ENCODE measurements at places on chromosomes 7 and 10. TPM values are rescaled to one million over a fixed set of nuclear protein-coding genes. Genes with fewer than 3 reads are reported as not detected.

GRCh38 chr10:90849956-90850749, 7.7 kb downstream of the HTR7 start:
- no peak overlapping the region for H3K27ac ChIP-seq
- no peaks in the 10 kb centered on the region for H3K36me3 ChIP-seq
- H3K27me3 ChIP-seq, result peaks cover 10% of the 10 kb centered on the region
- DNase-seq, result no peak

DNA sequence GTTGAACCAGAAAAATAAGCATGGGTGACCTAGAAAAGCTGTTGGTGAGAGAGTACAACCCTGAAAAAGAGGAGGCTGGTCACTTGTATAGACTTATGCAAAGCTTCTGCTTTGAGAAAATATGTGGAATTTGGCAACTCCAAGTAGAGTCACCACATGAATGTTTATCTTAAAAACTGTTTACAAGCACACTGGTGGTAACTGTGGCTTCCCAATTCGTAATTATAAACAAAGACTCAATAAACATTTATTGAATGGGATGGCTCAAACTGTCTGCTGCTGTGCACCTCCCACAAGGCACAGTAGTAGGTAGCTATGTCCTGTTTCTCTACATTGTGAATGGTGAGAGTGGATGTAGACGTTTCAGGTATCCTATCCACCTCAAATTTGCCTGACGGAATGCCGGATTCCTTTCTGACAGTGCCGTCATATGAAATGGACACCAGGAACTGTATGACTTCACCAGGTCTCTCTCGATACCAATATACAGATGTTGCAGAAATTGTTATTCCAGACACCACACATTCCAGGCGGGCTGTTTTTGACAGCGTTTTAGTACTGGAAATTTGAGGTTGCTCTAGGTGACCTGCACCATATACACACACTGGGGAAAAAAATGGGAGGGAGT, 43.4 kb upstream of the TARP start:
- H3K27me3 ChIP-seq, result no peaks in the 10 kb centered on the region
- no peak overlapping the region for H3K4me3 ChIP-seq
- no peak for DNase-seq
- H3K4me1 ChIP-seq, result no peaks in the 10 kb centered on the region
- H3K36me3 ChIP-seq, result no peaks in the 10 kb centered on the region
- no peak overlapping the region for H3K27ac ChIP-seq

DNA sequence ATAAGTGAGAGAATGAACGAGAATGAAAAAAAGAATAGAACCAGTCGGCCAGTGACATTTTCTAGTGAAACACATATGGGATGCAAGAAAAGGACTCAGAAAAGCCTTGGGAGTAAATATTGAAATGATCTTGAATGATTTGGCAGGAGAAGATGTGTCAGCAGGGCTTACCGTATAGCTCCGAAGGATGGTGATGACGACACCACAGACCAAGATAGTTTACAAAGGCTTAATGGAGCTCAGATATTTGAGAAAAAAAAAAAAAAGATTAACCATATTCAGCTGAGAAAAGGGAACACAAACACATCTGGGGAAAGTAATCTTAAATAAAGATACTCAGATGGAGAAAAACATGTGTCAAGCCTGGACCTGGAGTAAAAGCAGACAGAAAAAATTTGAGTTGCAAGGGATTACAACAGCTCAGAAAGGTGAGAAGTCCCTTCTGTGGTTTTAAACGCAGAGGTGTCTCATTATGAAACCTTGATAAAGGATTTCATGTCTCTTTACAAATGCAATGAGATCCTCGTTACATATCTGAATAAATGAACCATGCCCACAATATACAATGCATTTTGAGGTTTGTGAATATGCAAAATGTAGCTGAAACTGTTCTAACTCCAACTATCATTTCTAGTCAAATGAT, 36.0 kb downstream of the DNAJB9 start:
- no peak overlapping the region for H3K4me3 ChIP-seq
- H3K27me3 ChIP-seq, result no peaks in the 10 kb centered on the region
- no peak overlapping the region for H3K27ac ChIP-seq
- H3K36me3 ChIP-seq, result no peaks in the 10 kb centered on the region
- peaks cover 3% of the 10 kb centered on the region for H3K4me1 ChIP-seq

The UPK3B gene
- total RNA-seq, result 16.8 TPM

GRCh38 chr10:114110174-114110972, 63.6 kb downstream of the CCDC186 start:
- no peaks in the 10 kb centered on the region for H3K27me3 ChIP-seq
- H3K4me3 ChIP-seq, result no peak overlapping the region
- no peak overlapping the region for H3K27ac ChIP-seq
- no peaks in the 10 kb centered on the region for H3K36me3 ChIP-seq
- DNase-seq, result peak; percentile 37

GRCh38 chr7:27064661-27065060, 31.1 kb downstream of the HOXA1 start:
- DNase-seq, result no peak
- no peaks in the 10 kb centered on the region for H3K36me3 ChIP-seq
- peaks cover 4% of the 10 kb centered on the region for H3K4me1 ChIP-seq
- H3K4me3 ChIP-seq, result no peak overlapping the region
- H3K27ac ChIP-seq, result no peak overlapping the region
- H3K27me3 ChIP-seq, result no peaks in the 10 kb centered on the region

GRCh38 chr7:134051020-134051419, 76.1 kb upstream of the LRGUK start:
- H3K27ac ChIP-seq, result no peak overlapping the region
- DNase-seq, result no peak
- no peaks in the 10 kb centered on the region for H3K27me3 ChIP-seq
- H3K4me1 ChIP-seq, result no peaks in the 10 kb centered on the region

The C10orf105 gene
- not detected for total RNA-seq

GRCh38 chr7:128139406-128139805, 101.7 kb upstream of the LEP start:
- H3K36me3 ChIP-seq, result no peaks in the 10 kb centered on the region
- no peak for DNase-seq
- H3K27ac ChIP-seq, result no peak overlapping the region
- no peak overlapping the region for H3K4me3 ChIP-seq
- H3K4me1 ChIP-seq, result peaks cover 9% of the 10 kb centered on the region
- peaks cover 50% of the 10 kb centered on the region for H3K27me3 ChIP-seq

- no peak overlapping the region for H3K4me3 ChIP-seq
- H3K27ac ChIP-seq, result no peak overlapping the region
- H3K27me3 ChIP-seq, result no peaks in the 10 kb centered on the region
- no peaks in the 10 kb centered on the region for H3K4me1 ChIP-seq
Observed at GRCh38 chr7:117338020-117338419, 15.2 kb upstream of the WNT2 start.

DNA sequence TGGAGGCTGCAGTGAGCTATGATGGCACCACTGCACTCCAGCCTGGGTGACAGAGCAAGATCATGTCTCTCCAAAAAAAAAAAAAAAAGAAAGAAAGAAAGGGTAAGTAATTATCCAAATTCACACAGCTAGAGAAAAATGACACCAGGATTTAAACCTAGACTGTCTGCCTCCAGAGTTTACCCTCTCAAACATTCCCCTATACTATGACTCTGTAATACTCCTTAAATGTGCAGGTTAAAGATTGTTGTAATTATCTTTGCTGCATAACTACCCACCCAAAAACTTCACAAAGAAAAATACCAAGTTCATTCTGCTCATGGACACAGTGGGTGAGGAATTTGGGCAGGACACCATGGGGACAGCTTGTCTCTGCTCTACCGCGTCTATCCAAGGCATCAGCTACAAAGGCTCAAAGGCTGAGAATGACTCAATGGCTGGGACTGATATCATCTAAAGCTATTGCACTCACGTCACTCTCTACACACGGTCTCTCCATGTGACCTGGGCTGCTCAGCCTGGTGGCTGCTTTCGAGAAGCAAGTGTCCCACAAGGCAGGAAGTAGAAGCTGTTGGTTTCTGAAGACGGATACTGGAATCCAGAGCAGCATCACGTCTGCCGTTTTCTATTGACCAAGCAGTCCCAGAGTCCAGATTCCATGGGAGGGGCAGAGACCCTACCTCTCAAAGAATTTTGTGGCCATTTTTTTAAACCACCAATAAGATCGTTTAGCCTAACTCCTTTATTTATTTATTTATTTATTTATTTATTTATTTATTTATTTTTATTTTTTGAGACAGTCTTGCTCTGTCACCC, 185.7 kb upstream of the AUTS2 start:
- H3K4me1 ChIP-seq, result no peaks in the 10 kb centered on the region
- no peaks in the 10 kb centered on the region for H3K27me3 ChIP-seq
- H3K4me3 ChIP-seq, result no peak overlapping the region
- peak overlapping the region; percentile 65 for H3K27ac ChIP-seq
- DNase-seq, result peak; percentile 87
- no peaks in the 10 kb centered on the region for H3K36me3 ChIP-seq

DNA sequence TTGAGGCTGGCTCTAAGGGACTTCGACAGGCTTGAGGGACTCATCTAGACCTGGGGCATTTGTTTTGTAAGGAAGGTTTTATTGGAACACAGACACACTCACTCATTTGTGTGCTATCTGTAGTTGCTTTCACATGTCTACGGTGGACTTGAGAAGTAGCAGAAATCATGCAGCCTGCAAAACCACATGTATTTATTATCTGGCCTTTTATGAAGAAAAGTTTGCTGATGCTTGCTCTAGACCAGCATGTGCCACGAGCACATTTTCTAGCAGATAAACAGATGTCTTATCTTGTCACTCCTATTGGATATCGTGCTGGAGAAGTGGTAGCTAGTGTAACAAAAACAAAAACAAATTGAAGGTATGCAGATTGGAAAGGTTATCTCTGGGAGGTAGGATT, 9.8 kb downstream of the UPP1 start:
- DNase-seq, result no peak
- H3K4me1 ChIP-seq, result no peaks in the 10 kb centered on the region
- no peak overlapping the region for H3K4me3 ChIP-seq
- H3K36me3 ChIP-seq, result no peaks in the 10 kb centered on the region
- no peaks in the 10 kb centered on the region for H3K27me3 ChIP-seq

- H3K4me1 ChIP-seq, result peaks cover 8% of the 10 kb centered on the region
- H3K27me3 ChIP-seq, result no peaks in the 10 kb centered on the region
- H3K36me3 ChIP-seq, result no peaks in the 10 kb centered on the region
- H3K4me3 ChIP-seq, result no peak overlapping the region
- no peak for DNase-seq
- peak overlapping the region; percentile 59 for H3K27ac ChIP-seq
Observed at GRCh38 chr7:80334908-80335307, 177.0 kb downstream of the GNAT3 start.

The RNF32 gene
- total RNA-seq, result 1.4 TPM

DNA sequence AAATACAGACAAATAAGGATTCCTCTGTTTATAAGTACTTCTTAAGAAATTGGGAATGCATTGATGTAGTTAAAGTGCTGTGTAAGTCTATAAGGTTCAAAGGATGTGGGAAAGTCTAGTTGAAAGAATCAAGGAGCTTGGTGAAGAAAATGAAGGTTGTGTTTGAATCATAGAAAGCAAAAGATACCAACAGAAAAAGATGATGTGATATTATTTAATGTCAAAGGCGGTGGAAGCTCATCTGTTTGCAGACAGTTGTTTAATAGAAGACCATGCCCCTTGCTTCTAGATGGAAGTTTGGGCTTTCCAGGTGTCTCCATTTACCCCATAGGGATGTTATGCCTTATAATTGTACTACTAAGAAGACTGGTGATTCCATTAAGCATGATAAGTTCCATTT, 150.3 kb downstream of the CCSER2 start:
- no peak for DNase-seq
- no peaks in the 10 kb centered on the region for H3K4me1 ChIP-seq
- H3K36me3 ChIP-seq, result no peaks in the 10 kb centered on the region
- H3K4me3 ChIP-seq, result no peak overlapping the region

GRCh38 chr7:112156412-112156811, 49.8 kb downstream of the DOCK4 start:
- H3K4me3 ChIP-seq, result no peak overlapping the region
- peaks cover 15% of the 10 kb centered on the region for H3K4me1 ChIP-seq
- no peaks in the 10 kb centered on the region for H3K27me3 ChIP-seq
- no peaks in the 10 kb centered on the region for H3K36me3 ChIP-seq

The SLC18A2 gene
- 0.76 TPM for total RNA-seq

GRCh38 chr10:14543046-14543903, 212.6 kb upstream of the FRMD4A start:
- H3K27ac ChIP-seq, result peak overlapping the region; percentile 1
- no peak overlapping the region for H3K4me3 ChIP-seq
- peaks cover 9% of the 10 kb centered on the region for H3K4me1 ChIP-seq
- no peaks in the 10 kb centered on the region for H3K27me3 ChIP-seq

The CHST15 gene
- 4.1 TPM for total RNA-seq

The TMEM176B gene
- 200 TPM for total RNA-seq

The PSD gene
- total RNA-seq, result 13.1 TPM

DNA sequence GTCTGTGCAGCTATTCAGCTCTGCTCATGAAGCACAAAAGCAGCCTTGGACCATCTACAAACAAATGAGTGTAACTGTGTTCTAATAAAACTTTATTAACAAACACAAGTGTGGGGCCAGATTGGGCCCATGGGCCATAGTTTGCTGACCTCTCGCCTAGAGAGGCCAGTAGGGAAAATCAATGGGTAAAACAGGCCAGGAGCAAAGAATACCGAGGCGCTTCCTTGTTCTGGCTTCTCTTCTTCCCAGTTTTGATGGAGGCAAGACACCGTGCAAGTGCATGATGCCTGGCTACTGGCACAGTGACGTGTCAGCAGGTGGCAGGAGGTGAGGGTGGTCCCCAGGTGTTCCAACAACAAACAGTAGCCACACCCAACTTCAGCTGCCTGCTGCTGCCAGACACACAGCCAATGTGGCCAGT, 94.3 kb upstream of the SDK1 start:
- no peak overlapping the region for H3K4me3 ChIP-seq
- DNase-seq, result no peak
- H3K4me1 ChIP-seq, result no peaks in the 10 kb centered on the region
- H3K36me3 ChIP-seq, result no peaks in the 10 kb centered on the region
- no peaks in the 10 kb centered on the region for H3K27me3 ChIP-seq

- no peaks in the 10 kb centered on the region for H3K27me3 ChIP-seq
- no peak overlapping the region for H3K4me3 ChIP-seq
- no peaks in the 10 kb centered on the region for H3K36me3 ChIP-seq
- H3K27ac ChIP-seq, result no peak overlapping the region
Observed at GRCh38 chr7:26629696-26630095, 234.7 kb downstream of the SKAP2 start.

The CLDN4 gene
- total RNA-seq, result 532 TPM

- DNase-seq, result peak; percentile 72
- H3K4me3 ChIP-seq, result no peak overlapping the region
- no peaks in the 10 kb centered on the region for H3K36me3 ChIP-seq
Observed at GRCh38 chr7:82740246-82740848, 296.8 kb upstream of the CACNA2D1 start.

The PHYH gene
- total RNA-seq, result 62.3 TPM
